ENCODE measurements at places on chromosomes 1 and 21. TPM values are rescaled to one million over a fixed set of nuclear protein-coding genes. Genes with fewer than 3 reads are reported as not detected.

DNA sequence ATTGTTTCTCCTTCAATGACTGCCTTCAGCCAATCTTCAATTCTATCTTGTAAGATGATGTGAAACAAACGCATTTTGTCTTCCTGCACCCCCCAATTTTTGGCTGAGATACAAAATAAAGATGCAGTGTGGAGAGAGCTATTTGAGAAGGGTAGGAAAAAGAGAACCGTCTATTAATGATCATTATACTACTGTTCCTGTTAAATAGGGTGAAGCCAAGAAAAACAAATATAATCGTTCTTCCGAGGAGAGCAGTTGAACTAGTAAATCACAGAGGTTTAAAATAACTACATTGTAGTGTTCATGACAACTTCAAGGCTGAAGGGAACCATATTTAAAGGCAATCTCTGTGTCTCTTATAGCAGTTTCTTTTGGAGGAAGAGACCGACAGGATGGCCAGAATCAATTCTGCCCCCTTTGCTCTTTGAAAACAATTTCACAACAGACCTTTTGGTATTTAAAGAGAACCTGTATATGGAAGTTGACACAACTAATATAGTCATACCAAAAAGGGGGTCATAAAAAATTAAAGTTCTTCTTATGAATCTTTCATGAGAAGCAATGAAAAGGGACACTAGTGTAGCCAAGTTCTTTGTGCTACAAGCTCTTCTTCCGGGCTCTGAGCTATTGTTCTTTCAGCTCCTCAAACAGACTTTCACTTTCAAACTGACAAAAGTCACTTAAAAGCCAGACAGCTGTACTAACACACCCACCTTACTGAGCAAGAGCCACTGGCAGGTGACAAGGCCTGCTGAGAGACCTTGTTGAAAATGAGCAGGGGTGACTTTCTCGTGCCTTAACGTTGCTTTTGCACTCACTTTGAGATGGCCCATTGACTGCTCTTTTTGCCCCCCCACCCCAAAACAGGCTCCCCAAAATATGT, 30.9 kb downstream of the PROX1 start:
- H3K4me3 ChIP-seq = no peak overlapping the region
- H3K36me3 ChIP-seq = peaks cover 4% of the 10 kb centered on the region
- H3K27me3 ChIP-seq = peaks cover 5% of the 10 kb centered on the region
- no peak for DNase-seq
- no peaks in the 10 kb centered on the region for H3K4me1 ChIP-seq

DNA sequence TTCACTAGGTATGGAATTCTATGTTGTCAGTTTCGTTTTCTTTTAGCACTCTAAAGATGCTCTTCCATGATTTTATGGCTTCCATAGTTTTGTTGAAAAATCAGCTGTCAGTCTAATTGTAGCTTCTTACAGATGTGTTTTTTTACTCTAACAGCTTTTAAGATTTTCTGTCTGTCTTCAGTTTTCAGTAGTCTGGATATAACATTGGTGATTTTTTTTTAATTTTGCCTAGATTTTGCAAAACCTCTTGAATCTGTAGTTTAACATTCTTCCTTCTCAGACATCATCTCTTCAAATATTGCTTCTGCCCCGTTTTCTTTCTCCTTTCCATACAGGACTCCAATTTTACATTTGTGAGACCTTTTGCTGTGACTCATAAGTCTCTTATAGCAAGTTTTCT, 17.9 kb upstream of the DYRK1A start:
- H3K4me3 ChIP-seq = no peak overlapping the region
- no peak overlapping the region for H3K27ac ChIP-seq
- DNase-seq = no peak
- peaks cover 20% of the 10 kb centered on the region for H3K36me3 ChIP-seq
- H3K27me3 ChIP-seq = peaks cover 1% of the 10 kb centered on the region
- no peaks in the 10 kb centered on the region for H3K4me1 ChIP-seq

GRCh38 chr1:15180945-15181523, 27.5 kb downstream of the TMEM51 start:
- DNase-seq = no peak
- H3K27ac ChIP-seq = no peak overlapping the region

The NOTCH2NLA gene
- 62.9 TPM for total RNA-seq

The SPRR2G gene
- total RNA-seq = not detected

The S100A8 gene
- not detected for total RNA-seq

Data from naive thymus-derived CD8-positive, alpha-beta T cell (primary cell).